BE2C (cell line): ENCODE measurements at places on chromosomes 7 and 10.

DNA sequence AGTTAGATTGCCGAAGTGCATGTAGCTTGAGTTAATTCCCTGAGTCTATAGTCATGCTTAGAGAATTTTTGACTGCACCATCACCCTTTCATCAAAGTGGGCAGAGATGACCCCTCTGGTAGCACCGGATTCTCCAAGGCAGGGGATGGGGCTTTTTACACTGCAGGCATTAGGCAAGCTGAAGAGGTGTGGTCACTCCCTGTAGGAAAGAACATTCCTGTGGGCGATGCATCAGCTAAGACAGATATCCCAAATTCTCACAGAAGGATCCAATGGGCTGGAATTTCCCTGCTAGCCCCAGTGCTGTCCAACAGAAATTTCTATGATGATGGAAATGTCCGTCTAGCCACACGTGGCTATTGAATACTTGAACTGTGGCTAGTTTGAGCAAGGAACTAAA is 118.2 kb downstream of the ADAM12 start:
- DNase-seq: no peak

GRCh38 chr10:3258394-3258793 is 85.8 kb upstream of the PITRM1 start:
- no peak for DNase-seq

DNA sequence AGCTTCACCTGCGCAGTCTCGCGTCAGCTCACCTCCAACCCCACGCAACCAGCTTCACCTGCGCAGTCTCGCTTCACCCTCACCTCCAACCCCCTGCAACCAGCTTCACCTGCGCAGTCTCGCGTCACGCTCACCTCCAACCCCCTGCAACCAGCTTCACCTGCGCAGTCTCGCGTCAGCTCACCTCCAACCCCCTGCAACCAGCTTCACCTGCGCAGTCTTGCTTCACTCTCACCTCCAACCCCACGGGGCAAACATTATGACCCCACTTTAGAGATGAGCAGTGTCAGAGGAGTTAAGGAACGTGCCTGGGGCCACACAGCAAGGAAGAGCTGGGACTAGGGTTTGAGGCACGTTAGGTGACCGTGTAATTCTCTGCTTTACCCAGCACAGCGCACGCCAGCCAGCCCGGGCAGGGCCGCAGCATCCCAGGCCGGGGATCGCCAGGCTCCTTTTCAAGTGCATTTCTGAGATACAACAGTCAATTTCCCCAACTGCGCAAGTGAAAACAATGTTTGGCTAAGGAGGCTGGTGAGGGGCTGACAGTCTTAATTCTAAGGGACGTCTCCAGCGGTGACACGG is 22.6 kb upstream of the PDGFA start:
- DNase-seq: no peak

DNA sequence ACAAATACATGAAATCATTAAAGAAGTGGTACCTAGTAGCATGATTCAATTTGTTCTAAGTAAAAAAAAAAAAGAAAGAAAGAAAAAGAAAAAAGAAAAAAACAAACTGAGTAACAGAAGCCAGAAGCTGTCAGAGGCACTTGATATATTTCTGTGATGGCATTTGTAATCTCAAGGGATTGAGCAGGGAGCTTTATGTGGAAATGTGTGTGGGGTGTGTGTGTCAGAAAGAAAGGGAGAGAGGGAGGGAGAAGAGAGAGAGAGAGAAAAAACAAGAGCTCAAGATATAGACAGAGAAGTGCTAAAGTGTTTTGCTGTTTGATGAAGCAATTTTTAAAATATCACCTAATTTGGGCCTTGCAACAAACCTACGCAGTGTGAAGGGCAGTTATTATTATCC is 357.6 kb upstream of the PCDH15 start:
- DNase-seq: no peak

DNA sequence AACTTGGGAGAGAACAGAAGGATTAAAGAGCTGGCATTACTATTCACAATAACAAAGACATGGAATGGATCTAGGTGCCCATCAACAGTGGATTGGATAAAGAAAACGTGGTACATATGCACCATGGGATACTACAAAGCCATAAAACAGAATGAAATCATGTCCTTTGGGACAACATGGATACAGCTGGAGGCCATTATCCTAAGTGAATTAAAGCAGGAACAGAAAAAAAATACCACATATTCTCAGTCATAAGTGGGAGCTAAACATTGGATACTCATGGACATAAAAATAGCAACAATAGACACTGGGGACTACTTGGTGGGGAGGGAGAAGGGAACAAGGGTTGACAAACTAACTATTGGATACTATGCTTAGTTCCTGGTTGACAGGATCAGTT is 133.2 kb upstream of the ITGB1 start:
- DNase-seq: no peak

DNA sequence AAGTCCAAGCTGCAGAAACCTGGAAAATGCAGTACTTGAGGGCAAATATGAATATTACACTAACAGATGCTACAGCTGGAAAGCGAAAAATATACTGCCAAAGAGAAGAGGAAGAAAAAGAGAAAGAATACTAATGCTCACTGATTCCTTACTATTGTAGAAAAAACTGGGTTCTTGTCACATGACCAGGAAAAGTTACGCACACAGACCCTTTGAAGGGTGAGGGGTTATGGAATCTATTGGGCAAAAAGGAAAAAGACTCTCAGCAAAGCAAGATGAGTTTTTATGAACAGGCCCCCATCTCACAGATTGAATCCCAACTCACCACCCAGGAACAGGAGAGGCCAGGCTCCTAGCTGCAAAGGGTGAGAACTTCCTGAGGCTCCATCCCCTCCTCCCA is 228.1 kb upstream of the KLF14 start:
- DNase-seq: no peak

- DNase-seq: no peak
Measured at GRCh38 chr10:75548356-75548755, 116.9 kb downstream of the LRMDA start.

DNA sequence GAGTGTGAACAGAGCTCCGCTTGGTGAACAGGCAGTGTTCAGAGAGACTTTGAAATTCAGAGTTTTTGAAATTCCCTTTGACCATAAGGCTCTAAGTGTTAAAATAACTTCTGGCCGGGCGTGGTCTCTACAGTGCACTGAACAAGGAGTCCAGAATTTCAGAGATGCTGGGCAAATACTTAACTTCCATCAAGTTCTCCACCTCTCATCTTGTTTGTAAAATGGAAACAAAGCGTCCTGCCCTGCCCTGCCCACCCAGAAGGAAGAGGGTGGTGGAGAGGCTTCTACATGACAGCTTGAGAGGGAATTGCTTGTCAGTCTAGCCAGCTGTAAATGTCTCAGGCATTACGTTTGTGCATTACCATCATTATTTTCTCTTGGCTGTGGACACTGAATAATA is 102.6 kb downstream of the RGS10 start:
- no peak for DNase-seq

- no peak for DNase-seq
Measured at GRCh38 chr10:921471-922414, 9.8 kb downstream of the LARP4B start.

DNA sequence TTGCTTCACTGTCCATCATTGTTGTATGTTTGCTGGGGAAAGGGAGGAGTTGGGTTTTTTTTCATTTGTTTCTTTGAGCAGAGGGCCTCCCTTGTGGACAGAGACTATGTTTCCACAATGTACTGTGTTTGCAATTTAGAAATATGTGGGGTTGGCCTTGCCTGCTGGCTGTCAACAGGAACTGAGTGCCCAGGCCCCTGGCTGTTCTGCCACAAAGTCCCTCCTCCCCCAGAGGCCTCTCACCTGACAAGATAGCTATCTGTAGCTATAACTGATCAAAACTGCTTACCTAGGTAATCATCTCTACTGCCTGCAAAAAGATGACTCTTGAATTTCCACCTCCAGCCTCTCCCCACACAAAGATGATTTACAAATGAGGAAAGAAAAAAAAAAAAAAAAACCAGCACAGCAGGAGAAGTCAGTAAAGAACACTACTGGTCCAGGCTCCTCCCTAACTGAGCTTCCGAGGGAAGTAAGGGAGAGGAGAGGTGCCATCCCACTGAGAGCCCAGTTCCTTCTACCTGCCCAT is 121.8 kb downstream of the SGMS1 start:
- no peak for DNase-seq

- no peak for DNase-seq
Measured at GRCh38 chr10:44874166-44874565, 37.0 kb upstream of the TMEM72 start.

DNA sequence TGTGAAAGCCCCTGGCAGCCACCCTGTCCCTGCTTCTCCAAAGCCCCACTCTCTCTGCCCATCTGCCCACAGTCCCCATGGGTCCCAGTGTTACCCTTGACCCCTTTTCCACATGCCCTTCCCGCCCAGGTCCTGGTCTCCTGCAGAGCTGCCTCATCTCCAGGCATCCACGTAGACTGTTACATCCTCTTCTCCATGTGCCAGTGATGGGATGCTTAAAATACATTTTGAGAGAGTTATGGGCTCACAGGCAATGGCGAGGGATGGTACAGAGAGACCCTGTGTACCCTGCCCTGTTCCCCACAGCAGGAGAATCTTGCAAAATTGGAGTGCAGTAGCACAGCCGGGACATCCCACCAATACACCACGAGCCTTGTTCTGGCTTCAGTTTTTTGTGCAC is 56.8 kb downstream of the GLRX3 start:
- DNase-seq: no peak

- DNase-seq: no peak
Measured at GRCh38 chr10:44389556-44389955, 4.7 kb upstream of the CXCL12 start.

- DNase-seq: no peak
Measured at GRCh38 chr7:33099154-33099940, 9.9 kb downstream of the RP9 start.

GRCh38 chr10:8036506-8037198 is 17.8 kb upstream of the GATA3 start:
- no peak for DNase-seq

- DNase-seq: no peak
Measured at GRCh38 chr7:135151132-135151531, 3.3 kb downstream of the TMEM140 start.

GRCh38 chr7:80312139-80312661 is 177.6 kb downstream of the GNAI1 start:
- no peak for DNase-seq

GRCh38 chr7:2621061-2621828 is 10.5 kb upstream of the TTYH3 start:
- no peak for DNase-seq

DNA sequence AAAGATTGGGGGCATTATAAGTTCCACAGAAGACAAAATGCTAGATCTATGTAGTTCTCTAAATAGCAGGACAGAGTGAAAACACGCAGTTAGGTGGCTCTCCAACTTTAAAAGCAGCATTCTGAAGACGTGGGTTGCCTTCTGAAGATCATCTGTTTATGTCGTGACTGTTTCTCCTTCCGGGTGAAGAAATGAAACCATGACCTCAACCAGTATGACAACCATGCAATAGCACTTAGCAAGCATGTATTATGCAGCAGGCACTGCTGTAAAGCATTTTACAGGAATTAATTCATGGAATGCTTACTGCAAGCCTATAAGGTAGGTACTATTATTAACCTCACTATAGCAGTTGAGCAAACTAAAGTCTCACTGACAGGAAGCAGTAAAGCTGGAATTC is 125.2 kb downstream of the SLC25A13 start:
- no peak for DNase-seq

DNA sequence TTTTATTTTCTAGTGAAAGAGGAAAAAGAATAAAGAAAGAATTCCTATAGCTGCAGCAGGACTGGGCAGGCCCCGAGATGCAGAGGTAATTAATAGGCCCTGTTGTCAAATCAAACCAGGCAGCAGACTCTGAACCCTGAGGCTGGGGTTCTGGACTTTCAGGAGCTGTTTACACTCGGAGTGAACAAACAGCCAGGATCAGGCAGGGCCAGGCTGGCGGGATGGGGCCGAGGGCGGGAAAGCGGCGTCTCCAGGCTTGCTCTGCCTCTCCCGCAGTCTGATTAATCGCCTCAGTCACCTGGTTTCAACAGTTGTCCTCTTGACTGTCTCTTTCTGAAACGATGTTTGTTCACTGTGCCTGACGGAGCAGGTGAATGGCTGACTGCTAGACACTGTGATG is 675.4 kb upstream of the FOXK1 start:
- no peak for DNase-seq

- DNase-seq: no peak
Measured at GRCh38 chr7:134779741-134780065, 269 bp downstream of the CALD1 start.

DNA sequence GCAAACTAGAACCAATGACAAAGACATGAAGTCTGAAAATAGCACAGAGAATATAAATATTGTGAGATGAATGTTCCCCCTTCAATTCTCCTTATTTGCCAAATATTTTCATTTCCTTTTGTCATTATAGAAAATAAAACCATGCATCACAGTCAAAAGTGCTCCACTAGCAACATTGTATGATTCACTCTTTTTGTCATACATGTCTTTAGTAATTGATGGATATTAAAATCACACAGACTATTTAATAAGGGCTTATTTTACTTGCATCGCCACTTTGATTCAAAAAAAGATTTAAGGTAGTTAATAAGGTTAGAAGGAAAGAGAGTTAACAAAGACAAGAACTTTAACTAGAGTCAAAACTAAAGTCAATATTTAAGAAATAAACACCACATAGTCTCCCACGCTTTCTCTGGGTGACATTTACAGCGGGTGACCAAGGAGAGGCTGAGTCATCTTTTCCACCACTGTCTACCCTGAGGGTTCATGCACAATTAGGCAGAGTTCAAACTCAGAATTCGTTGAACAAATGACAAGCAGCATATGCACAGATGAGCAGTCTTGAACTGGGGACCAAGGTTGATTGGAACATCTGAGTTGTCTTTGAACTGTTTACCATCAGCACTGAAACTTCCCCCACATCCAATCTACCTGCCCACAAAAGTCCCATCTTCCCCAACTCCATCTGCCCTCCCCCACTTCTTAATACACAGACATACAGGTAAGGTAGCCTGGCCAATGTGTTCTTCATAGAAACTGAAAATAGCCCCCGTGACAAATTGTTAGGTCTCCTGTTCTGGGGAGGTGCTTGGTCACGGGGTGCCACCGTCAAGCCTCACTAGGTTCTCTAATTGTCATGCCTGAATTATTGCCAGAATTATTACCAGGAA is 42.5 kb downstream of the C7orf25 start:
- DNase-seq: no peak

- DNase-seq: no peak
Measured at GRCh38 chr10:44470784-44471183, 85.9 kb upstream of the CXCL12 start.

DNA sequence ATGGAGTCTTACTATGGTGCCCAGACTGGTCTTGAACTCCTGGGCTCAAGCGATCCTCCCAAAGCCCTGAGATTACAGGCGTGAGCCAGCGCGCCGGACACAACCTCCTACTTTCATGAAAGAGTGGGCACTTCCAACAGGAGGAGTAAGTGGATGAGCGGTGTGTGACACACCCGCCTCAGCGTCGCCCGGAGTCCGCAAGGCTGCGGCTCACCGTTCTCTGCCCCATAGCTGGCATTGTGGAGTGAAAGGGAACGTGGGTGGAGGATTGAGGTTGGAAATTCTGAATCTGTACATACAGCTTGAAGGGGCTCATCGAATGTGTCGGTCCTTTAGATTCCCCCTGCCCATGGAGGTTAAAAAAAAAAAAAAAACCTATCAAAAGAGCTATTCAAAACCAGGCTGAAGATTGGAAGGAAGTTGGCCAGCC is 524 bp upstream of the PRXL2A start:
- DNase-seq: no peak
